ENCODE measurements at places on chromosomes 7 and 10.
A peak's percentile ranks its signal among the peaks of the same experiment; 100 is the strongest.

- DNase-seq, result no peak
These were observed 16.7 kb downstream of the SEMA3A start for GRCh38 chr7:84177758-84178412.

GRCh38 chr10:122786269-122786668 is 59.4 kb downstream of the CUZD1 start:
- DNase-seq, result peak; percentile 45

DNA sequence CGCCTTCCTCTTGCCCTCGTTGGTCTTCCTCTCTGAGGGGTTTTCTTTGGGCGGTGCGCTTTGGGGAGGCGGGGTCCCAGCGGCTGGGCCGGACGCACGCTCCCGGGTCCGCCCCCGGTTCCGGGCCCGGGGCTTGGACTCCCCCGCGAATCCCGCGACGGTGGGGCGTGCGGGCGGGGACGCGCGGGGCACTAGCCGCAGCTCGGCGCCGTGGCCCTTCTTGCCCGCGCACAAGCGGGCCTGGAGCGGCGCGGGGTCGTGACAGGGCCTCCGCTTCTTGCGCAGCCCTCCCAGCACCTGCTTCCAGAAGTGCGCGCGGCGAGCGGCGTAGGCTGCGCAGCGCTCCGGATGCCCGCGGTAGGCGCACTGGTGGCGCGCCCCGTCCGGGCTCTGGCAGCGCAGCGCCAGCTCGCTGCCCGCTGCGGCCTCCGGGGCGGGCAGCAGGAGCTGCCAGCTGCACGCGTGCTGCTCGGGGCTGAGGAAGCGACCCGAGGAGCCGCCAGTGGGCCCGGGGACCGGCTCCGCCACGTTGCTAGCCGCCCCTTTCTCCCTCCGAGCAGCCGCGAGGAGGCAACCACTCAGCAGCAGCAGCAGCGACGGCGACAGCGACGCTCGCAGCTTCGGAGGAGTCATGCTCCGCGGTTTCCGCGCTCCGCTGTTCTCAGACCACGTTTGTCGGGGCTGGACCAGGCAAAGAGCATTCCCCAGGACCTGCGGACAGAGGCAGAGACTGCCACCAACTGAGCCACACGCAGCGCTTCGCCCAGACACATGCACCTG is 759 bp downstream of the FGFBP3 start:
- peak; percentile 78 for DNase-seq

DNA sequence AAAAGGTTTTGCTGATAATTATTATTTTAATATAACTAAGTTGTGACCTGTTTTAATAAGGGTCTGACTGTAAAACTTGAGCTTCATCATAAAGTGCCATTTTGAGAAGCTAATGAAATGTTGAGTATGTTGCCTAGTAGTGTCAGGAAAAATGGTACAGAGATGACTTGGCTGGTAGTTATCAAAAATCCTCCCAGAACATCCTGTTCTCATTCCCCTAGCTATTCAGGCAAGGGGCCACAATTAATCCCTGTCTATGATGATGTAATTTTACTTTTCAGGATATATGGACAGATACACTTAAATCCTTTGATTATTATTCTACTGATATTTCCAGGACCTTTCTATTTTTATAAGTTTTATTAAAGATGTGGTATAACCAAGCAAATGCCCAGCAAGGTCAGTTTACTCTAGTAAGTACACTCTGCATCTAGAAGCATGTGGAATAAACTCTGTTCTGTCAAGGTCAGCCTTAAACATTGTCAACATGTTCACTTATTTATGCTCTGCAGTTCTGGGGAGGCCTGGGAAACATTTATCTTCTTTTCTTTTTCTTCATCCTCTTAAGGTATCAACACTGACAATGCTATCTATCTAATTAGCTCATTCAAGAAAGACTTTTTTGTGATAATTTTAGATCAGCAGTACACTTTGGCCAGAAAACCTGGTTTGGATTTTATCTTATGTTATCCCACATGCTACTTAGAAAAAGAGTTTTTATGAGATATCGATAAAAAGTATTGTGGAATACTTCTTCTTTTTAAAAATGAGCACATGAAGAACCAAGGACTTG is 32.1 kb downstream of the BTRC start:
- DNase-seq, result no peak

DNA sequence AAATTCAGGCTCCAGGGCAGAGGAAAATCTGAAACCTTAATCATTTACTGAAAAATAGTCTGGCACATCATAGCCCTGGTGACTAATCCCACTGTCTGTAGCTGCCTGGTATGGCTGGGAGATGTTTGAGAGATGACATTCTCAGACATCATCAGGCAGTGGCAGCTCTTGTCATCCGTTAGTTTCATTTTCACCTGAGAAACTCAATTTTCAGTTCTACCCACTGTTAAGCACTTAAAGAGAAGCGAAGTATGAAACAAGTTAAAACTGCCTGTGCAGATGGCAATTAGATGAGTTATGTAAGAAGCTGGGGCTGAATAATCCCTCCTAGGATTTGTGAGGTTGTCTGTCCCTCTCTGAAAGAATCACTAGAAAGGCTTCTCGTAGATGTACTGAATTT is 150.2 kb downstream of the NSUN6 start:
- DNase-seq, result peak; percentile 38

DNA sequence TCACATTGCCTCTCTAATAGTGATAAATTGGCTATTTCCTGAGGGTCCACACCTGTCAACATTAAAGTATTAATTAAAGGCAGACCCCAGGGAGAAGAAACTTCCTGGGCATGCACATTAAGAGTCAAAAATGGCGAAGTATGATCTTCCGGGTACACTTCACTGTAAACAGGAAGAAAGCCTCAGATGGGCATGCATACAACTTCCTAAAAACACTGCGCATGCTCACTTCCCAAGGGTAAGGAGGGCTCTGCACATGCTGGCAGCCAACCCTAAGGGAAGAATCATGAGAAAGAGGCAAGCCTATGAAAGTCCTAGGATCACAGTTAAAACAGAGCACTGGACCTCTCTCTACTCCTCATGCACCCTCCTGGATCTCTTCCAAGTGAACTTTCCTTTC is 80.1 kb upstream of the IMMP2L start:
- no peak for DNase-seq

GRCh38 chr10:17512341-17513001 is 58.1 kb upstream of the ST8SIA6 start:
- DNase-seq, result peak; percentile 99

- no peak for DNase-seq
These were observed 2.5 kb upstream of the MICALL2 start for GRCh38 chr7:1461646-1462375.

GRCh38 chr10:97006364-97006763 is 174.3 kb downstream of the LCOR start:
- no peak for DNase-seq

DNA sequence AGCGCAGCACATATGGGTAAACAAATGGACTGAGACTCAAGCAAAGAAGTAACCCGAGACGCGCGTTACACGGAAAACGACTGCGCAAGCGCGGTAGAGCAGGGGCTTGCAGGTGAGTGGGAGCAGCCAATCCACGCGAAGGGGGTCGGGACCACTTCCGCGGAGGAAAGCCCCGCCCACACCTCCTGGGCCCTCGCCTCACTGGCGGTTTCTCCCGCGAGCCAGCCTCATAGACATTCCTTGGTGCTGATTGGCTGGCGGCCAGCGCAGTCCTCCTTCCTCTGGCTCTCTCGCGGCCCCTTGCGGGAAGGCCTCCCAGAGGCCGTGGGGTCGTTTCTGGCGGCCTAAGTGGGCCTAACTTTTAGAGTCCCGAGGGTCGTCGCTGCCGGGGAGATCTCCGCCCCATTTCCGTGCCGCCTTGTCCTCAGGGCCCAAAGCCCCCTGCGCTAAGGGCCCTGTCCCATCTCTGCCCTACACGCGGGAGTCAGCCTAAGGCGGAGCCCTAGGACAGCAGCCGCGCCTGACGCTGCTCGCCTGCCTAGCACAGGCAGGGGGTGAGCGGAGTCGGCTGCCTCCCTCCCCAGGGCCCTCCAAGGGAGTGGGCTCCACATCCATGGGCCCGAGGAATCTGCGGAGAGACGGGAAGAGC is 9.1 kb upstream of the FXYD4 start:
- DNase-seq, result peak; percentile 87

DNA sequence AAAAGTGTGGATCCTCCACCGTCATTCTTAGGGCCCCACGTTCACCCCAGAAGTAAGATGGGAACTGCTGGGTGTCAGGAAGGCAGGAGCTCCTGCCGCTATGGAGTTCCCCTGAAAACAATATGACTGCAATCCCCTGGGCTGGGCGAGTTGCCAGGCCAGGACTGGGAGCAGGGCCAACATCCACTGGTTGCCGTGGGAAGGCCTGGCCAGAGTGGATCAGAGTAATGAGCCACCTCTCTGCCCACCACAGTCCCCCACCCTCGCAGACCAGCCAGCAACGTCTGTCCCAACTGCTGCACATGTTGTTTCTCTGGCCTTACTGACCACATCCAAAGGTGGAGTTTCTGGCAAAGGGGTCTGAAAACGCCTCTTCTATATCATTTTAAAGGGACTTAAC is 86.6 kb downstream of the STRA8 start:
- peak; percentile 67 for DNase-seq

GRCh38 chr7:157271991-157272324 is 64.8 kb upstream of the DNAJB6 start:
- DNase-seq, result peak; percentile 99

- no peak for DNase-seq
These were observed 473.0 kb downstream of the RPS24 start for GRCh38 chr10:78506614-78507013.

GRCh38 chr7:7769710-7770627 is 51.6 kb upstream of the RPA3 start:
- DNase-seq, result peak; percentile 30

DNA sequence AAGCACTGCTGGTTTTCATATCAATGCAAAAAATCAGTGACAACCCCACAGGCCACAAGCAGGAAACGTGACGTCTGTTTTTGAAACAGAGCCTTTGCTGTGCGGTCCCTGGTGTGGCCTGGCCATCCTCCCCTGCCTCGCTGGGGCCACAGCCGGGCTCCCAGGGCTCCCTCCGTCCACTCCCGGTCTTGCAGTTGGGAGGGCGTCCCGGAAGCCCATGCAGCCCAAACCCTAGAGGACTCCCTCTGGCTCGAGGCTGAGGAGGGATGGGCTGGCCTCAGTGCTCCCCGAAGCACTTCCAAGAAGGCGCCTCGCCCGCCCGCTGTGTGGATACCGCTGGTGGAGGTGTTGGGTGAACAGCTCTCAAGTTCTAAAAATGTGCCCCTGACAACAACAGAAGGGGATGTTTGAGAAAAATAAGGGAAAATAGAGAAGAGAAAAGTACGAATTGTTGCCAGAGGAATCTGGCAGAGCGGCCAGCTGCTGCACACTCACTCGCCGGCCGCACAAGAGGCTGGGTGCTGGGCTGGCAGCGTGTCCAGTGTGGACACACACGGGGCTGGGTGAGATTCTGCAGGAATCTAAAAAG is 73.5 kb downstream of the ZRANB1 start:
- no peak for DNase-seq

DNA sequence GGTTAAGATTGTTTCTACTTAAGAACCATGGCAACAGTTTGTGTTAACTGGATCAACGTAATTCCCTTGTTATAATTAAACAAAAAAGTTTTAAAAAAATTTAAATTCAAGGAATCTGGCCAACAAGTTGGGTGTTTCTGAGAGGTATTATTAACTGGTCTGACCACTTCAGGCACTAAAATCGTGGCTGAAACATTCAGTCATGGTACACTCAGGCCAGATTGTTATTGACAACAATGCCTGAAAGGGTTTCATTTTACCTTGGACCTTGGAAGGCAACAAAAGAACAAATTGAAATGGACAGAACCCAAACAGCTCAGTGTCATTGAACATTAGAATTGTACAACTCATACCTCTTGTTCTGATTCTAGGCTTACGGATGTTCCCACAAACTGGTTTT is 103.3 kb upstream of the ARMC3 start:
- DNase-seq, result no peak

- DNase-seq, result peak; percentile 44
These were observed 63.7 kb downstream of the TRUB1 start for GRCh38 chr10:115001506-115002381.

DNA sequence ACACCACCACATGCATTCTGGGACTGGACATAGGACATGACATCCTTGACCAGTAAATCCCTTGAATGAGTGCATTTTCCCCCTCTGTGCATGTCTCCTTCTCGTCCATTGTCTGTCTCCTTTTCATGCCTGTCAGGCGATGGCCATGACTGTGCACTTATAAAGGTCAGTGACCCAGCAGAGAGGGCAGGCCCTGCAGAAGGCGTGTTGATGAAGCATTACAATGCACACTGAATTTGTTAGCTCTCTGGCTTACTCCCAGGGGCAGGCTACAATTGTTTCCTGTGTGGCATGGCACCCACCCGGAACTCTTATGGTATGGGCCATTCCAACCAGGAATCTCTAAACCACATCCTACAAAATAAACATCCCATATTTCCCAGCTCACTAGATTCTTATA is 71.1 kb downstream of the SAMD9 start:
- peak; percentile 18 for DNase-seq
